ENCODE measurements at places on chromosomes 12 and 14.

GRCh38 chr12:65466911-65467310 is 188.4 kb downstream of the MSRB3 start:
- no peak for DNase-seq

GRCh38 chr12:6034596-6034995 is 89.5 kb upstream of the ANO2 start:
- no peak for DNase-seq

- DNase-seq: no peak
Observed at GRCh38 chr14:44151130-44151820, 355.8 kb downstream of the FSCB start.

- no peak for DNase-seq
Observed at GRCh38 chr12:76272287-76272686, 75.9 kb downstream of the BBS10 start.

DNA sequence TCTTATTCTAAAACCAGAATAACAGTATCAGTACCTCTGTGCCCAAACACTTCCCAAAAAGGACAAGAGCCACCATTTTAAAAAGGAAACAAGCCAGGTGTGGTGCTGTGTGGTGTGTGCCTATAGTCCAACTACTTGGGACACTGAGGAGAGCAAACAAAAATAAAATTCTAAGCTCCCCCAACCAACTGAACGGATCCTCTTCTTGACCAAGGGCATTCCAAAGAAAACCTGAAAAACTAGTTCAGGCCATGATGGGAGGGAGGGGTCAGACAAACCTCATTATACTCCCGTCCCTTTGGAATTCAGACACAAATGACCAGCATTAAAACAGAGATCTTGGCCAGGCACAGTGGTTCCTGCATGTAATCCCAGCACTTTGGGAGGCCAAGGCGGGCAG is 20.5 kb downstream of the SLC11A2 start:
- no peak for DNase-seq

DNA sequence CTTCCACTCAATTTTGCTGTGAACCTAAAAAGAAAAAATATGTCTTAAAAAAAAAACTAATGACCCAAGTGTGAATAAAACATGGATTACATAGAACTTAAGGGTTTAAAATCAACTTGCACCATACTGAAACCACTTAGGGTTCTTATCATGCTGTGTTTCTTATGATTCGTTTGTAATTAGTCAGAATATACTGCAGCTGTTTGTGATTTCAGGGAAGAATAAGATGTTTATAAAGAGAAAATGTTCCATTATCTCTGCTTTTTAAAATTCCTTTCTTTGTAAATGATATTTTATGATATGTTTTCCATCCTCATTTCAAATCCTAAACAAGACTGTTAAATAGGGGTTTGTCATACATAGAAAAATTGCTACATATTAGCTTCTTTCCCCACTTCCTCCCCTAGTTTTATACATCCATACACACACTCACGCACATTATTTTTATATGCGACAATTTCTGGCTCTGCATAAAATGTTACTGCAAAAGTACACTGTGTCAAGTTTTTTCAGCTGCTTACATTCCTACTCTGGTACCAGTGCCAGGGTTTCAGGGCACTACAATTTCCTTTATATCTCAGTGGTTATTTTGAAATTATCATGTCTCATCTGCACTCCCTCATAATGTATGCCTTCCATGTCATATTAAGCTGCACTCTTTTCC is 275.2 kb upstream of the GARIN6 start:
- no peak for DNase-seq
